ENCODE measurements at places on chromosomes 7 and 10.

- DNase-seq: no peak
Measured at GRCh38 chr10:98384531-98385133, 30.4 kb downstream of the PYROXD2 start.

DNA sequence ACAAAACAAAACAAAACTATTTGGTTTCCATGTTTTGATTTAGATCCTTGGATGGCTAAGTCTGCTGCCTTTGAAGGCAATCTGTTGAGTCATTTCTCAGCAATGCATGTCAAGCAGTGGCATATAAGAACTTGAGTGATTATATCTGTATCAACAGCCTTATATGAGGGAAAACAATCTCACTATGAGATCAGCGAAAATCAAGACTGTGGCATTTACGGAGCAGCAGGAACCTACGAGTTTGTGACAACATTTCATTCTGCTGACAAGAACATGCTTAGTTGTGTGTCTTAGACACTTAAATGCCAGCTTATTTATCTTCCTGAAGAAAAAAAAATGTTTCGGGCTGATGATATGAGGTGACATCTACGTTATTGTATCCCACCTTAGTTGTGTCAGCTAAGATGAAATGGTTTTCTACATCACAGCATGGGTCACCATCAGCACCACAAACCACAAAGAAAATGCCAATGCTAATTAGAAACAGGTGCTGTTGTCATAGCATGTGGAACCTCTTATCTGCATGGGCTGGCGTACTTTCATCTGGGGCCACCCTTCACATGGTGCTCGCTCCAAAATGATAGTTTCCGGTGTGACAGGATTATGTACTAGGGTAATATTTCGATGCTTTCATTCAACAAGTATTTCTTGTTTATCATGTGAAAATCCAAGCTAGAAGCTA, 1085.5 kb downstream of the SORCS1 start:
- no peak for DNase-seq

DNA sequence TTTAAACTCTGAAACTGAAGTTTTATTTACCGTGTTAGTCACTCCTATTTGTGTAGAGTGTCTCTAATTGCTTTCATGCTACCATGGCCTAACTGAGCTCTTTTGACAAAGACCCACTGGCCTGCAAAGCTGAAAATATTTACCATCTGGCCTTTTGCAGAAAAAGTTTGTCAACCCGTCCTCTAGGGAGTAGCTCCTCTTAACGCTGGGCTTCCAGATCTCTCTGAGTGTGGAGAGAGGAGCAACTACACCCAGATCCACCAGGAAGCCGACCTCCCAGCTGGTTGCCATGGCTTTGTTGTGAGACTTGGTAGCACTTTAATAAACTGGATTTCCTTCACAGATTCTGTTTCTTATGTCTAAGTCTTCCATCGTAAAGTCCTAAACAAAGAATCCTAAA, 4.2 kb upstream of the C10orf71 start:
- no peak for DNase-seq

DNA sequence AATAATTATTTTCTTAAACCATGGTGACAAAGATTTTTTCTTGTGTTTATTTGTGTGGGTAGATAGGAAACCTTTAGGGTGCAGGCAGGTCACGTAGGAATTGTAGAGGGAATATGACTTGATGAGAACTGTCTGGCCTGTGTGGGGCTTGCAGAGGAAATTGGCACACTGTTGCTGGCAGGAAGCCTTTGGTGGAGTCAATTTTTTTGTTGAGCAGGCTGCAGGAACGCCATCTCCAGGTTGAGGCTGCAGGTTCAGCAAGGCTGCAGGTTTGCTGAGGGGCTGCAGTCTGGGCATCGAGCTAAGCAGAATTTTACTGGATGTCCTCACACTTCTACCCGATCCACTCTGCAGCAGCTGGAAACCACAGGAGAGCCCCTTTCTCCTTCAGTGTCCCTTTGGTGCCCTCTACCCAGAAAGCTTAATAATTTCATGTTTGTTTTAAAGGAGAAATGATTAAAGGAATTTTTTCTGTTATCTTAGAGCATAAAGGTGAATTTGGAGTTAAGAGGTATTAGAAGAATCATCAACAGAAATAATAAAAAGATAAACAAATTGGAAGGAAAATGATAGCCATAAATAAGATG, 37.0 kb downstream of the TBC1D12 start:
- DNase-seq: no peak

DNA sequence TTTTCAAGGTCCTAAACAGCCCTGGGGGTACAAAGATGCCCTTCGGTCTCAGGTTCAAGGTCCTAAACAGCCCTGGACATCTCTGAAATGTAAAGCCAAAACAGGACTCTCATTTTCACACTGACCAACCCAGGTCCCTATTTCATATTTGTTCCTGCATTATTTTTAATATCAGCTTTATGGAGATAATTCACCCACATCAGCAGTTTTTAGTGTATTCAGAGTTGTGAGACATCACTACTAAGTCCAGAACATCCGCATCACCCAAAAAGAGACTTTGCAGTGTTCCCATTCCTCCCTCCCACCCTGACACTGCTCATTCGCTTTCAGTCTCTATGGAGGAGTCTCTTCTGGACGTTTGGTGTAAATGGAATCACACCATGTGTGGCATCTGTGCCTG, 420.2 kb downstream of the PTPRN2 start:
- no peak for DNase-seq

- DNase-seq: no peak
Measured at GRCh38 chr7:111242141-111242755, 151.3 kb downstream of the LRRN3 start.

DNA sequence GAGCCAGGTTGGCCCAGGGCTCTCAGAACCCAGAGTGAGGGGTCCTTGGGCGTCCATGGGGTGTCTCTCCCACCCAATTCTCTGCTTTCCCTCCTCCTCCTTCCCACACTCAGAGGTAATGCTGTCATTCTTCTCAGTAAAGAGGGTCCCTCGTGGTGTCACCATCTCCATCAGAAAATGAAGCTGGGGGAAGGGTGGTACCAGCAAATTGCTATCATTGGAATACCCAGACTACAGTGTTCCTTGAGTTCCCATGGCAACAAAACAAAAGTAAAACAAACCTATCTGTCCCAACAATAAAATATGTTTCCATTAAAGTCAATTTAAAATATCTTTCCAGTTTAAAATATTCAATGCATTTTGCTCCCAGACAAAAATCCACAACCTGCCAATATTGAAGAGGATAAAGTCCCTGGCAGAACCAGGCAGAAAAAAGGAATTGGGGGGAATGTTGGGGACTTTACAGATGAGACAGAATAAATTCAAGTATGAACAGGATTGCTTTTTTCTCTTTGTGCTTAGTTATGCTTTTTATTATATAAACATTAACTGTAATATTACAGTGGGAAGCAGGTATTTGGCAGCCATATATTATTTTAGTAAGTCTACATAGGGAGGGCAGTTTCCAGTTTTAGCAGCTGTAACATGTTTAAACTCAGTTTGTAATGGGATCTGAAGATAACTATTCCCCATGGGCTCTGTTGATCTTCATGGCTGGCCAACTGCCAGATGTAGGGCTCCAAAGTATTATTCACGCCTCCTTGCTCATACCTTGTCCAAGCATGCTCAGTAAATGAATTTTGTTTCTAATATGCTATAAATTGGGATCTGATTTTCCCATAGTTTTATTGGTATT, 182.1 kb downstream of the ARID5B start:
- peak; percentile 65 for DNase-seq

DNA sequence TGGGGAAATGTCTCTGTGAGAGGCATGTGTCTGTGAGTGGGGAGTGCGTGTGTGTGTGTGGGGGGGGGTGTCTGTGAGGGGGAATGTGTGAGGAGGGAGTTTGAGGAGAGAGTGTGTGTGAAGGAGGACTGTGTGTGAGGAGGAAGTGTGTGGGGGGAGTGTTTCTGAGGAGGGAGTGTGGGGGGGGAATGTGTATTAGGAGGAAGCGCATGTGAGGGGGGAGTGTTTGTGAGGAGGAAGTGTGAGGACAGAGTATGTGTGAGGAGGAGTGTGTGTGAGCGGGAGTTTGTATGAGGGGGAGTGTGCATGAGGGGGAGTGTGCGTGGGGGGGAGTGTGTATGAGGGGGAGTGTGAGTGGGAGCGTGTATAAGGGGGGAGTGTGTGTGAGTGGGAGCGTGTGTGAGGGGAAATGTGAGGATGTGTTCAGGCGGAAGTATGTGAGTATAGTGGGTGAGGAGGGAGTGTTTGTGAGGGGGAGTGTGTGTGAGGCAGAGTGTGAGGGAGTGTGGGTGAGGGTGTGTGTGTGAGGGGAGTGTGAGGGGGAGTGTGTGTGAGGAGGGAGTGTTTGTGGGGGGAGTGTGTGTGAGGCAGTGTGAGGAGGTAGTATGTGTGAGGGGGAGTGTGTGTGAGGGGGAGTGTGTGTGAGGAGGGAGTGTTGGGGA, 21.8 kb upstream of the PTPRN2 start:
- no peak for DNase-seq

DNA sequence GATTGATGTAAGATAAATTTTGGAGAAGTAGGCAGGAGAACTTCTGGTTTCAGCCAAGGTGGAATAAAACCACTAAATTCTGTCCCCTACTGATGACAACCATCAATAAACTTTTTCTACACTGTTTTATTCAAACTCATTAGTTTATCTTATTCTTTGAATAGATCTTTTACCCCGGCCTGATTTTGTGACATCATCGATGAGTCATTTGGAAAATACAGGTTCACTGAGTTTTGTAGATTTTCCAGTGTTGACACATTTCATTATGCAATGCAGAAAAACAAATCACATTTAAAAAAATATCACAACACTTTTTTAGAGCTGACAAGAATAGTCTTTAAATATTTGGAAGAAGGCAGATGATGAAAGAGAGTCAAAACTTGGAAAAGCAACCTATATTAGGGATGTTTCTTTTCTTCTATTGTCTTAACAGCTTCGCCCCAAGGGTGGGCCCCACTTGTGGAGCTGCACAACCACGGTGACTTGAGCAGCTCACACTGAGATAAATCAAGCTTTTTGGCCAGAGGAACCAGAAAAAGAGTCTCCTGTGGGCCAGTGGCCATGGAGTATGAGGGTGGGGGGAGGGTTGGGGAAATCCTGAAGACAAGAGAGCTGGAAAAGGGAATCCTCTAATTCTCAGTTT, 112.8 kb downstream of the PTEN start:
- no peak for DNase-seq

GRCh38 chr7:101595766-101596537, 33.1 kb downstream of the MYL10 start:
- no peak for DNase-seq

DNA sequence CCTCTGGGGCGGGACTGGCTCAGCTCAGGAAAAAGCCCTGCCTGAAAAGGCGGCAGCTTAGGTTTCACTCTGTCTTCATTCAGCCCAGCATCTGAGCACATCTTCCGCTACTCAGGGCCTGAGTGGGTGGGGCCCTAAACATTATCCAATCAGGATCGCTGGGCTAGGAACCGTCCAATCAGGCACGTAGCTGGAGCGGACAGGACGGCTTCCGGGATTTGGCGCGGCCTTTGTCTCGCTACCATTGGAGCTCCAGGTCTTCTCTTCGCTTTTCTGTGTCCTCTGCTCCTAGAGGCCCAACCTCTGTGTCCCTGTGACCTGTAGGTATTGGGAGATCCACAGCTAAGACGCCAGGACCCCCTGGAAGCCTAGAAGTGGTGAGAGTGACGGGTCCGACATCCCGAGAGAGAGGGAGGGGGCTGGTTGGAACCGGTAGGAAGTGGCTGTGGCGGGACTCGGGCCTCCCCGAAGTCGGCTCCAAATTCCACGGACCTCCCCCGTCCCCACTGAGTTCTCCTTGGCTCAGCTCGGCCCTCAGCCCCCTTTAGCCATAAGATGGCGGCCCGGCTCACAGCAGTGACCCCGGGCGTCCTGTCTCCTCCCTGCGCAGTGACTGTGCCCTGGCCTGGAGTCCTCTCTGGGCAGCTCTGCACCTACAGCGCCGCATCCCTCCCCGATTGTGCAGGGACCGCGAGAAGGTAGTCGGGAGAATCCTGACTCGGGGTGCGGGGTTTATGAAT, 99.1 kb downstream of the ZNF680 start:
- peak; percentile 50 for DNase-seq
